SK-N-SH (cell line): ENCODE measurements at places on chromosomes 1 and 21. TPM values are rescaled to one million over a fixed set of nuclear protein-coding genes. Genes with fewer than 3 reads are reported as not detected.

DCDC2B gene
- polyA plus RNA-seq: not detected in 2 replicates

S100PBP gene
- polyA plus RNA-seq: 13.2 and 19.2 TPM in 2 replicates

AGPAT3 gene
- polyA plus RNA-seq: 35.3 and 40.0 TPM in 2 replicates

SDE2 gene
- polyA plus RNA-seq: 10.1 and 15.1 TPM in 2 replicates

MTHFR gene
- 5.3 and 7.6 TPM in 2 replicates for polyA plus RNA-seq
